ENCODE measurements at places on chromosomes 7 and 10.

GRCh38 chr7:1219498-1219897 is 13.2 kb upstream of the UNCX start:
- no peak for DNase-seq

DNA sequence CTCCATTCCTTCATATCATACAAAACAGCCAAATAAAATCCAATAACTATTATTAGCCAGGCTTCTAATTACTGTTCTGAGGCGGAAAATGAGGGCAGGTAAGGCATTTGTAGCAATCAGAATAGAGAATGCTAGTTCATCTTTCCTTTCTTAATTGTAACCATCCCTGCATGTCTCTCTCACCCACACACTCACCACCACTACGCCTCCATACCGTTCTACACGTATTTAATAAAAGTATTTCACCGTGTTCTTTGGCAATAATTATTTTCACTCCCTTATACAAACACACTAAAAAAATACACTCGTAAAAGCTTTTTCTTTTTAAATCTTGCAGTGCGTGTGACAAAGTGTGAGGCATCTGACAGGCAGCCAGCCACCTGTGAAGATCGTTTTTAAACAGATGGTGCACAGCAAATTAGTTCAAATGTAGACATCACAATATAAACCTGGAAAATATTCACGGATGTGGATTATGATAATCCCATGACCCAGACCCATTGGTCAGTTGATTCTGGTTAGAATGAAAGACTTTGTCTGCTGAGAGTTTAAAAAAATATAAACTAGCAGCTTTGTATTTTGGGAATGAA is 653.6 kb downstream of the REEP3 start:
- DNase-seq = no peak

DNA sequence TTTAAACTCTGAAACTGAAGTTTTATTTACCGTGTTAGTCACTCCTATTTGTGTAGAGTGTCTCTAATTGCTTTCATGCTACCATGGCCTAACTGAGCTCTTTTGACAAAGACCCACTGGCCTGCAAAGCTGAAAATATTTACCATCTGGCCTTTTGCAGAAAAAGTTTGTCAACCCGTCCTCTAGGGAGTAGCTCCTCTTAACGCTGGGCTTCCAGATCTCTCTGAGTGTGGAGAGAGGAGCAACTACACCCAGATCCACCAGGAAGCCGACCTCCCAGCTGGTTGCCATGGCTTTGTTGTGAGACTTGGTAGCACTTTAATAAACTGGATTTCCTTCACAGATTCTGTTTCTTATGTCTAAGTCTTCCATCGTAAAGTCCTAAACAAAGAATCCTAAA is 4.2 kb upstream of the C10orf71 start:
- no peak for DNase-seq

DNA sequence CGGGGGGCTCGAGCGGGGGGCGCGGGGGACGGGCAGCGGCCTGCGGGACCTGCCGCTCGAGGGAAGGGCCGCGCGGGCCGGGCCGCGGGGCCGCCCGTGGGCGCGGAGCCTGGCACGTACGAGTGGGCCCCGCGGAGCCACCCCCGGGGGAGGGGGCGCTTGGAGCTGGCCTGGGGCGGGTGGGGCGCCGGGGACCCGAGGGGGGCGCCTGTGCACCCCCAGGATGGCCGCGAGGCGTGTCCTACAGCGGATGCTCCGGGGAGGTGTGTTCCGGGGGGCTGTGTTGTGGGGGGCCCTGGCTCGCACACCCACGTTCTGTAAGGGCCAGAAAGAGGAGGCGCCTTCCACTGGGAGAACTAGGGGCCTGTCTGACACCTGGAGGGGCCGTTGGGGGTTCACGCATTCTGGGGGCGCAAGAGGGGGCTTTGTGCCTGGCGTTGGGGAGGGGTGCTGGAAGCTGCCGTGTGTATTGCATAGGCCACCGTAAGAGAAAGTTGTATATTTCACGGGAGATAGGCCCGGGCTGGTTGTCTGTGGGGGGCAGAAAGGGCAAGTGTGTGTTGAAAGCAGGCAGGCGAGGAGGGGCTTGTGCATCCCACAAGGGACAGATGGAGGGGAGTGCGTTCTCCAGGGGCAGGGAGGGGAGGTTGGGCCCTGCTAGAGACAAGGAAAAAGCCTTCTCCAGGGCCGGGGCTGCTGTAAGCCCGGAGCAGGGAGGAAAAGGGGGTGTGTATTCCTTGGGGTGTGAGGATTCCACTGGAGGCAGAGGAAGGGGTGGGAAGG is 663 bp downstream of the VPS37D start:
- no peak for DNase-seq

GRCh38 chr10:5089865-5090264 is 4.3 kb upstream of the AKR1C3 start:
- no peak for DNase-seq

GRCh38 chr7:77258593-77258992 is 59.0 kb upstream of the FGL2 start:
- DNase-seq = no peak

GRCh38 chr7:513521-514166 is 6.0 kb downstream of the PDGFA start:
- no peak for DNase-seq

GRCh38 chr7:112361154-112361553 is 89.1 kb upstream of the IFRD1 start:
- no peak for DNase-seq

GRCh38 chr7:115747174-115747573 is 283.4 kb downstream of the TFEC start:
- no peak for DNase-seq

- DNase-seq = no peak
These were observed 86.6 kb downstream of the STRA8 start for GRCh38 chr7:135320268-135320667.

DNA sequence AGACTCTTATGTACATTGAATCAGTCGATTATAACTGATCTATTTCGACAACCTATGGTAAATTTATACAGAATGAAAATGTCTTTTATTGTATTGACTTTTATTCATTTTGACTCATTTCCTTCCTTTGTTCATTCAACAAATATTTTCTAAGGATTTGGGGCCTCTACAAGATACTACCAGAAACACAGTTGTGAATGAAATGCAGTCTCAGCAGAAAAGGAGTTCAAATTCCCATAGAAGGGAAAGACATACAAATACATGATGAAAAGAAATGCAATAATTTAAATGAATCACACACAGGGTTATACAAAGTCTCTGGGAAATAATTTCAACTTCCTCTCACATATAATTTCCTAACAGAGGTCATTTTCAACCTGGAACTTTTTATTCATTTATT is 134.0 kb upstream of the SEMA3A start:
- no peak for DNase-seq

DNA sequence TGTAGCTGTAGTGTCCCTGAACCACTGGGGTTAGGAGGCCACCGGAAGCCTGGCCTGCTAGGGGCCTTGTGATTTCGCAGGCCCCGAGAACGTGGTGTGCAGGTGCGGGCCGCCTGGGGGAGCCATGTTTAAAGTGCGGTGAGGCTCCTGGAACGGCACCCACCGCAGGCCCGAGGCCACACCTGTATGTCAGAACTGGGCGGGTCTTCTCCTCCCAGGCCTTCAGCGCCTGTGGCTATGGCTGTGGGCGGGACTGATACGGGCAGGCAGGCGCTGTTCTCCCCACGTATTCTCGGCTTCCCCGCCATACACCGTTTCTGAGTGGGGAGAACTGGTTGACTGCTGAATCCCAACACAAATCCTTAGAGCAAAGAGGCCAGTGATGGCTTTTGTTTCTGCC is 74.8 kb downstream of the DNAJB6 start:
- DNase-seq = peak; percentile 63

DNA sequence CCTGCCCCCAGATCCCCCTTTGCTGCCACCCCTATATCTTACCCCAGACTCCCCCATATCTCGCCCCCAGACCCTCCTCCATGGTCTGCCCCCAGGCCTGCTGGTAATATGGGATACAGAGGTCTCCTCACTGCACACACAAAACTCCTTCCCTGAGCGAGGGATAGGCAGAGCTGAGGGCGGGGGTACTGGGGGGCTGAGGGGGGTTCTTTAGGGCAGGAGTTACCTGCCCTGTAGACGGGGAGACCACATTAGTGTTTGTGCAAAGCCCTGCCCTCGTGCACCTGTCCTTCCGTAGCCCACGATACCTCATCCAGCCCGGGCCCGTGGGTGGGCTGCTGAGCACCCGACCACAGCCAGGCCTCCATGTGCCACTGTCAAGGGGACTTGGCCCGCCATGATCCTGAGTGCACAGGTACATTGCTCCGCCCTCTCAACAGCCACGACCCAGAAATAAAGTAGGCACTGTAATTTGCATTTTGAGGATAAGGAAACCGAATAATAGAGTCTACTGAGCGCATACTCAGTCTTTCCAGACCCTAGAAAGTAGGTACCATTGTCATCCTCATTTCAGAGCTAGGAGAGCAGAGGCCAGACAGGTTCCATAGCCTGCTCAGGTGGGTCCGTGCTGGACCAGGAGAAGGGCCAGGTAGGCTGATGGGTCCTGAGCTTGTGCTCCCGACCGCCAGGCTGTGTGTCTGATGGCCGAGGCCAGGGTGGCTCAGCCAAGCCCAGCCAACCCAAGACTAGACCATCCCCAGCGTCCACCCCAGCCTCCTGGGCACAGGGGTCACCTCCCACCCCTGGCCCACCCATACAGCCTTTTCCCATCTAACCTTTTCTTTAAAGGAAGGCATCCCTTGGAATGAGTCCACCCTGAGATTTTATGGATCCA is 115.2 kb downstream of the LHPP start:
- no peak for DNase-seq

DNA sequence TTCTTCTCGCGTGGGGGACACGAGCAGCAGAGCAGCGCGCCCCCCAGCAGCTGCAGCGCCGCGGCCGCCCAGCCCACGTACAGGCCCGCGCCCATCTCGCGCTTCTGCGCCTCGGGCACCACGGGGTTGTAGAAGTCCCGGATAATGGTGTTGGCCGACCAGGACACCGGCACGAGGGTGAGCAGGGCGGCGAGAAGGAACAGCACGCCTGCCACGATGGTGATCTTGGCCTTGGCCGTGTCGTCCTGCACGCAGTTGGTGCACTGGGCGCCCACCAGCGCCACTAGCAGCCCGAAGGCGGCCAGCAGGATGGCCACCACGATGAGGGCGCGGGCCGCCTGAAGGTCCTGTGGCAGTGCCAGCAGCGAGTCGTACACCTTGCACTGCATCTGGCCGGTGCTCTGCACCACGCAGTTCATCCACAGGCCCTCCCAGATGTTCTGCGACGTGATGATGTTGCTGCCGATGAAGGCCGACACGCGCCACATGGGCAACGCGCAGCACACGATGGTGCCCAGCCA is 529 bp downstream of the CLDN3 start:
- DNase-seq = no peak

- no peak for DNase-seq
These were observed 104.7 kb upstream of the ARMC3 start for GRCh38 chr10:22823109-22823508.

- DNase-seq = no peak
These were observed 61.5 kb downstream of the HELLS start for GRCh38 chr10:94607111-94607510.

DNA sequence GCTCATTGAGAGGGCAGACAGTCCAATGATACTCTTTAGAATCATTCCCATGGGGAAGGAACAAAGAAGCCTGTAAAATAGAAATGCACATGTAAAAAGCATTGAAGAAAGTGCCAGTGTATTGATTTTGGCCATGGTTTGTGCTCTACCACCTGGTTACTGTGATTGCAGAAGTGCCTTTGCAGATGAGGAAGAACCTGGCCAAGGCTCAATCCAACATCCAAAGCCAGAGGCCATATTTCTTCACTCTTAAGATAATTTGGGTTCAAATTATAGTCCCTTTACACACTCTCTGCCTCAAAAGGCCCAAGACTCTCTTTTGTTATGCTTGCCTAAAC is 122.1 kb downstream of the EGFR start:
- no peak for DNase-seq

- DNase-seq = no peak
These were observed 6.0 kb upstream of the SLC29A3 start for GRCh38 chr10:71312811-71313789.

DNA sequence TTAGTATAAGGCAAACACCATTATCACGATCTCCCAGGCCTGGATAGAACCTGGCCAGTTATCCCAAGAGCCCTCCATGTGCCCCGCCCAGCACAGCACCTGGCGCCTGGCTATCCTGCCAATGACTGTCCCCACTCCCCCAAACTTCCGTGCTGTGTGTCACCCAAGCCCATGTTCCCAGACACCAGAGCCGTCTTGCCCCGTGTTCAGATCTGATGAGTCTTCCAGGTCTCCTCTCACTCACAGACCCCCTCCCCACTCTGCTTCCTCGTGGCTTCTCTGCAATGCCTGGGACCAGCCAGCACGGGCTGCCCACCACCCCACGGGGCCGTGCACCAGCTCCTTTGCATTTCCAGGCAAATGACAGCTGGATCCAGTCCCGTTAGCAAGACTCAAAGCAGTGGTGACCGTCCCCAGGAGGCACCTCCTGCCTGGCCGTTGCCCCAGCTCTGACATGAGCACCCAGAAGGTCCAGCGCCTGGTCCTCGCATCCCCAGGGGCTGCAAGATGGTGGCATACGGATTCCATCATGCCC is 43.8 kb upstream of the INPP5A start:
- peak; percentile 35 for DNase-seq

GRCh38 chr7:33395340-33395739 is 266.0 kb downstream of the BBS9 start:
- no peak for DNase-seq

GRCh38 chr10:25556457-25556856 is 377.6 kb upstream of the MYO3A start:
- no peak for DNase-seq

DNA sequence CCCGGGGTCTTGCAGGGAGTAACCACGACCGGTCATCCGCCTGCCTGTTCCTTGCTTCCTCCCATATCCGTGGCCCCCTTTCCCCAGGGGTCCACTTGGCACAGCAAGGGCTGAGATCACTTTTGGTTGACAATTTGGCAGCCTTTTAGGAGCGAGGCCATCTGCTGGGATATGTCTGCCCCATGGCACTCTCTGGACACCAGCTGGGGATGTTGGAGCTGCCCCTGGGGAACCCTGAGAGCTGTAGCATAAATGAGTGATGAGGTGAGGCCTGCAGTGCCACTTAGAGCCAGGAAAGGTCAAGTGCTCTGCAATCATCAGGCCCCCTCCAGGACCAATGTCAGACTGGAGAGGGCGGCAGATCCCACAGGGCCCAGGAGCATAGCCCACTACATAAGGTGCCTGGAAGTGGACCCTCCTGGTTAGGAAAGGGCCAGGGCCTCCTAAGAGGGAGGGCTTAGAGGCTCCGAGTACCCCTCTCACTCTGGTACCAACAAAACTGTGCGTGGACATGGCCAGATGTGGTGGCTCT is 92.1 kb downstream of the HIP1 start:
- no peak for DNase-seq

GRCh38 chr10:49749144-49749543 is 13.0 kb downstream of the OGDHL start:
- no peak for DNase-seq

Data from RWPE2 (cell line).